ENCODE measurements at places on chromosomes 3 and 15.

DNA sequence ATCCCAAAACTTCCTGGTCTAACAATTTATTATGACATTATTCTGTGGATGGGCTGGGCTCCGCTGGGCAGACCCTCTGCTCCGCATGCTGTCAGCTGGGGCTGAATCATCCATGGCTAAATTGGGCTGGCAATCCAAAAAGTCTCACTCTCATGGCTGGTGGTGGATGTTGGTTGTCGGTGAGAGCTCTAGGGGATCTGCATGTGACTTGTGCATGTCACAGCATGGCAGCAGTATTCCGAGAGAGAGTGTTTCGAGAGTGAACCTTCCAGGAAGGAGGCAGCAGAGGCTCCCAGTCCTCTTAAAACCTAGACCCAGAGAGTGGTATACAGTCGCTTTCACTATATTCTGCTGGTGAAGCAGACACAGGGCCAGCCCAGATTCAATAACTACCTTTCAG is 9.9 kb downstream of the RARB start:
- DNase-seq: no peak

DNA sequence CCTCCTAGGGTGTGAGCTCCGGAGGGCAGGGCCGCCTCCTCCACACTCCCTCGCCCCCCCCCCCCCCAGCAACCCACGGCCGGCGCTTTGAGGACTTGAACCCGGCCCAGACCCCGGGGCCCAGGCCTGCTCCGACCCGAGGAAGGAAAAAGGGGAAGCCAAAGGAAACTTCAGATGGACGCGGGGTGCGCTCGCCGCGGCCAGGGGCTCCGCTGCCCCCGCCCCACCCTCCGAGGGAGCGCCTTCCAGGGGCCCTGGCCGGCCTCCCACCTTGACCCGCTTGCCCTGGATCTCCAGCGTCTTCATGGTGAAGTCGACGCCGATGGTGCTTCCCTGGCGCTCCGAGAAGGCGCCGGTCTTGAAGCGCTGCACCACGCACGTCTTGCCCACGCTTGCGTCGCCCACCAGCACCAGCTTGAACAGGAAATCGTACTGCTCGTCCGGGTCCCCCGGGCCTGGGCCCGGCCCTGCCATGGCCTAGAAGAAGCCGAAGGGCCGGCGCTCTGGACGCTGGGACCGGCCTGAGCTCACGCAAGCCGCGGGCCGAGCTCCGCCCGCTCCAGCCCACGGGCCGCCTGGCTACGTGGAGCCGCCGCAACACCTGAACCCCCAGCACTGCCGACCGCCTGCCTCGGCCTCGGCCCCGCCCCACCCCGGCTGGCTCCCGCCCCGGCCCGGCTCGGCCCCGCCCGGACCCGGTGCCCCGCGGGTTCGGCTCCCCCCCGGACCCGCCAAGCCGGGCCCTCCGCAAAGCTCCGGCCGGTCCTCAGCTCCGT is 400 bp downstream of the RAB43 start:
- DNase-seq: peak; percentile 50

GRCh38 chr3:9088441-9089353 is 125.4 kb upstream of the RAD18 start:
- DNase-seq: no peak

GRCh38 chr15:61157933-61158332 is 71.2 kb downstream of the RORA start:
- DNase-seq: no peak

DNA sequence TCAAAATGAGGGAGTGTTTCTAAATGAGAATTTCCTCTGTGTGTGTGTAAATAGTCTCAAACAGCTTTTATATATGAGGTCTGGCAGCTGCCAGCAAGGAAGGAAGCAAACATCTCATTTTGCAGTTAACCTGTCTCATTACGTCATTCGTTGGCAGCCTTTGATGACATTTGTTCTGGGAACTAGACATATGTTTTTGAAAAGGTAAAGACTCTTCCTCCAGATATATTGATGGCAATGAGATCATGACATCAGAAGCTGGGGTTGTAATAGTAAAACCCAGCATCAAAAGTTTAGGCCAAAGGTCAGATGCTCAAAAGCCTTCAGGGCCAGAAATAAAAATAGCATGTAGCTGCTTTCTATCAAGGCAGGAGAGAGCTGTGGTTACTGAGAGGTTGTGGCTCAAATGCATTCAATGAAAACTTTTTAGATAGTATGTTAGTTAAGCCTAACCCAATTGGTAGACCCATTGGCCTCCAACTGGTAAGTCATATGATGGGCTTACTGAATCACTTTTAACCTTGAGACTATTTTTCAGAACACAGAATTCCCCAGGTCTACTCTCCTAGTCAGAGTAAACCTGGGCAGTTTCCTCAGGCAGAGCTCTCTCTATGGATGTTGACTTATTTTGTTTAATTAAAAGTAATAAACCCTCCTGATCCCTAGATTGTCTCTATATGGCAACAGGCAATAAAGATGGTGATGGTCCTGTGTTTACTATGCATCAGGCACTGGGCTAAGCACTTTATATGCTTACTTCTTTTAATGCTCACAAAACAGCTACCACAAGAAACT is 386.5 kb upstream of the CFAP20DC start:
- DNase-seq: no peak

DNA sequence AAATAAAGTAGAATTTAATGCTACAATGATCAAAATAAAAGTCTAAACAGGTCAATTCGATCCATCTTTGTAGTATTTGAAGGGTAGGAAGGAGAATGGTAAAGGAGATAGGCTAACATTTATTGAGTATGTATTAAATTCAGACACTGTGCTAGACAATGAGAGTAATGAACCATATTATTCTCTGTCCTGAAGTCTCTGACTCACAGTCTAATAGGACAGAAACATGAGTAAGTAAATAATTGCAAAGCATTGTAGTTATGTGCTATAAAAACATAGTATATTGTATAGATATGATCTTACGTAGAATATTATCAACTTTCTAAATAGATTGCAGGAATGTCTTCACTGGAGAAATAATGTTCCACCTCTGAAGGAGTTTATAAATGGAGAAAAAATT is 64.5 kb downstream of the MDFIC2 start:
- DNase-seq: no peak

DNA sequence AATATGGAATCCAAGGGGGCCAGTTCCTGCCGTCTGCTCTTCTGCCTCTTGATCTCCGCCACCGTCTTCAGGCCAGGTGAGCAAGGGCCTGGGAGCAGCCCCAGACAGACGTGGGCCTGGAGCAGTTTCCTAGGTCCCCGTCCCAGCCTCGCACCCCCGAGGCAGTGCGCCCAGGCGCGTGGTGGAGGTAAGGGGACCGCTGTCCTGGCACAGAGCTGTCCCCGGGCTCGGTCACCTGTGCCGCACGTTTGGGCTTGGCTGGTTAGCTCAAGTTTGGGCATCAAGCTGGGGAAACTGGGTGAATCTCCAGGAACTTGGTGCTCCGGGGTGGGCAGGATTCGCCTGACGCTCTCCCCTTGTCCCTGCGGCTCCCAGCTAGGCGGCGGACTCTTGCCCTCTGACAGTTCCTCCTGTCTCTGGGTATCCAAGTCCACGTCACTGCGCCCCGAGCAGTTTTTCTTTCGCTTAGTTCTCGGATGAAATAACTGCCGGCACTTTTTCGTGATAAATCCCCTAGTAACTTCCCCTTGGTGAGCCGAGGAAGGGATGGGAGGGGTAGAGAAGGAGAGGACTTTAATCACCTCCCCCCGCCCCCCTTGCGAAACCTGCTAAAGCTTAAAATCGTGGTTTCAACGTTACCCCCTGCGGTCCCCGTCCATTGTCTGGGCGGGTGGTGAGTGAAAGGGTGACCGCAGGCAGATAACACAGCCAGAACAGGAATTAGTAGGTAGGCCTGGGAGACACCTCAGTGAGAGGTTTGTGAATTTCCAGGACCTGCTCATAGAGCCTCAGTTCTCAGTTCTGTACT is 901 bp downstream of the ALCAM start:
- DNase-seq: peak; percentile 78

GRCh38 chr3:108804966-108805365 is 17.6 kb upstream of the TRAT1 start:
- no peak for DNase-seq

- DNase-seq: no peak
Observed at GRCh38 chr3:143480344-143480743, 360.8 kb downstream of the CHST2 start.

DNA sequence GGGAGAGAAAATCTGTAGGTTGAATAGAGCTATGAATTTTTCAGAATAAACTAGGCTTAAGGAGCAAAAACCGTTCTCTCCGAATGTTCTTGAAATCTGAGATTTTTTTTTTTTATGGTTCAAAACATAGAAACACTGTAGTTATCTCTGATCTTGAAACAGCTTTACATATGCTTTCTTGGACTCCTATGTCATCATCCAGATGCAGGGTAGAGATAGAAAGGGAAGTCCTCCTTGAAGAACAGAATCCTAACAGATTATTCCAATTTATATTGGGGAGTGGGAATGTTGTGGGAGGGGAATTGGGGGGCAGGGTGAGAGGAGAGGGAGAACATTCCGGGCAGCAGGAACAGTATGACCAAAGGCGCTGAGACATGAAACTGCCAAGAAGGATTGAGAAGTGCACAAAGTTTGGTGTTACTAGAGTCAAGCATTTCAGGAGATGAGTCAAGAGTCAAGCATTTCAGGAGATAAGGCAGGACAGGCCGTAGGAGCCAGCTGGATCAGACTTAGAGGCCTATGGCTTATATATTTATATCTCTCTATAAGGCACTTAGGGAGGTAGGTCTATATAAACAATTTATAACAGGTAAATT is 21.9 kb upstream of the ST3GAL6 start:
- DNase-seq: no peak

DNA sequence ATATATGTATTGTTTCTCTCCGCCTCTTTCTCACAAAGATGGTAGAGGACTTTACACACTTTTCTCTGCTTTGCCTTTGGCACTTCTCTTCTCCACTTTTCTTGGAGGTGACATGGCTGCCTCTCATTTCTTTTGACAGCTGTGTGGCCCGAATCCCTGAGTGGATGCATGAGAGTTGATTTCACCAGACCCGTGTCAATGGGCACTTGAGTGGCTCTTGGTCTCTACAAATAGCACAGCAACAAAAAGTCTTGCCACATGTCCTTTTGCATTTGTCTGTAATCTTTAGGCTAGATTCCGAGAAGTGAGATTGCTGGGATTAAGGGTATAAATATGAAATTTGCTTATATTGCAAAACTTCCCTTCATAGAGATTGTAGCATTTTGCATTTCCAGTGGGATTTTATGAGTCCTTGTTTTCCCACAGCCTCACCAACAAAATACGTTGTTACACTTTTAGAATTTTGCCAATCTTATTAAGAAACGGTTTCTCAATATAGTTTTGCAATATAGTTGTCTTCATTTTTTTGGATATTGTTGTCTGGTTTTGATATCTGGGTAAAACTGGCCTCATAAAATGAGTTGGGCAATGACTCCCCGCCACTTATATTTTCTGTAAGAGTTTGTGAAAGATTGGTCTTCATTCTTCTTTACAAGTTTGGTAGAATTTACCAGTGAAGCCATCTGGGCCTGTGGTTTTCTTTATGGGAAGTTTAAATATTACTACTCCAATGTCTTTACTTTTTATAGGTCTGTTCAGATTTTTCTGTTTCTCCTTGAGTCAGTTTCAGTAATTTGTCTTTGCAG is 5.2 kb upstream of the TRPM1 start:
- no peak for DNase-seq

- DNase-seq: no peak
Observed at GRCh38 chr3:99607151-99607550, 31.2 kb upstream of the COL8A1 start.

DNA sequence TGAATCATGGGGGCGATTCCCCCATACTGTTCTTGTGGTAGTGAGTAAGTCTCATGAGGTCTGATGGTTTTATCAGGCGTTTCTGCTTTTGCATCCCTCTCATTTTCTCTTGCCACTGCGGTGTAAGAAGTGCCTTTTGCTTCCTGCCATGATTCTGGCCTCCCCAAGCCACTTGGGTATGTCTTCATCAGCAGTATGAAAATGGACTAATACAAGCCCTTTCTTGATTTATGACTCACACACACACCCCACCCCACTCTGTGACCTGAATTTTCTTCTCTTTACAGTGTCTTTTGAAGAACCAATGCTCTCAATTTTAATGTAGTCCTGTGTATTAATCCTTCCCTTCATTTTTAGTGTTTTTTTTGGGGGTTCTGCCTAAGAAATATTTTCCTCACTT is 244.8 kb downstream of the PLCL2 start:
- no peak for DNase-seq

DNA sequence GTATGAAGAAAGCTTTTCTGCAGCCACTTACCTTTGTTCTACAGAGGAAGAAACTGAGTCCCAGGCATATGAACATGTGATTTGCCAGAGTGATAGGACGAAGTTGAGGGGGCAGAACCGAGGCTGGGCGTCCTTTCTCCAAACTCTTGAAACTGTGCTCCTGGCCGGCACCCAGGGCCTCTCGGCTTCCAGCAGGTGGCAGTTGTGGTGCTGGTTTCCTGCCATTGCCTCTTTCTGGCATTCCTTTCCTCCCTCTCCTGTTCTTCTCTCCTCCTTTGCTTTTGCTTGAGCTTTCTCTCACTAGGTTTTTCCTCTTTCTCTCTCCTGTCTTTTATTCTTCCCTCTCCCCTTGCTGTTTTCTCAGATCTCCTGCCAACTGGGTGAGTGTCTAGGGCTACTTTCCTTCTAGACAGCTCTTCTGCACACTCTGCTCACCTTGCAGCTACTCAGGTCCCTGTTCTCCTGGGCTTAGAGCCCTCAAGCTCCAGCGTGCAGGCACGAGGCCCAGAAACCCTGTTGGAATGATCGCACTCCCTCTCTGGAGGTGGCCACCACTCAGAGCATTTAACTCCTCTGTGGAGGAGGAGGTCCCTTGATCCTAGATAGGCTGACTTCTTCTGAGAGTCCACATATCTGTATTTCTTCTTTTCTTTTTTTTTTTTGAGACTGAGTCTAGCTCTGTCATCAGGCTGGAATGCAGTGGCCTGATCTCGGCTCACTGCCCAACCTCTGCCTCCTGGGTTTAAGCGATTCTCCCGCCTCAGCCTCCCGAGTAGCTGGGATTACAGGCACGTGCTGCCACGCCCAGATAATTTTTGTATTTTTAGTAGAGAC is 26.2 kb downstream of the TRAK1 start:
- DNase-seq: no peak

DNA sequence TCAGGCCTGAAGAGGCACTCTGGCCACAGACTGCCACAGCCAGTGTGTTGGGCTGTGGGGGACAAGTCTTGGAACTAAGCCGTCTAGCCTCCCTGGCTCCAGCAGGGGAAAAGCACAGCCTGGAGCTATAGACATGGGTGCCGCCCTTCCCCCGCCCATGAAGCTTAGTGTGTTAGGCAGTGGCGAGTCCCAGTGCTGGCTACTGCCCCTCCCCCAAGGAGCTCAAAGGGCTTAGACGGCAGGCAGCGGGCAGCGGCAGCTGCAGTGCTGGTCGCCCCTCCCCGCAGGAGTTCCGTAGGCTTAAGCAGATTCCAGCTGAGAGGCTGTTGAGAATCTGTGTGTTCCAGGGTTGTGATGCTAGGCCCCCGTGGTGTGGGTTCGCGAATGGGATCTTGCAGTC is 135.8 kb upstream of the RORA start:
- DNase-seq: no peak

DNA sequence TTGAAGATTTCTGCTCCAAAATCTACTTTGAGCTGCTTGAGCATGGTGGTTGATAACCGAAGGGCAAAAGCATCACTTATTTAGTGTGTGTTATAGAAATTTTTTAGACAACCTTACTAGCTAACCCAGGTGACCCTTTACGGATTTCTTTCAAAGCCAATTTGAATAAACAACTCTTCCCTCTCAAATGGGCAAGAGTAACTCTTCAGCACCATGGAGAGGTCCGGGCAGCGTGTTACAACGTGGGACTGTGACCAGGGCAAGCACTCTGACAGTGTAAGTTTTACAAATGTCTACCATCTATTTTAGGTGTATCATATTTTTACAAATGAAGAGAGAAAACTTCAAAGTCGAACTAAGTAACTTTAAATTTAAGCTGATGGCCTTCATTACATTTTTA is 471.8 kb downstream of the MFSD1 start:
- no peak for DNase-seq

- DNase-seq: no peak
Observed at GRCh38 chr3:150351398-150351797, 56.7 kb upstream of the TSC22D2 start.

Measured in stimulated activated naive CD4-positive, alpha-beta T cell treated with Interleukin-2 at 50 U/mL for 16 hours (primary cell).